Progenitor cell of endocrine pancreas (in vitro differentiated cells): ENCODE measurements at places on chromosomes 12 and 14. TPM values are rescaled to one million over a fixed set of nuclear protein-coding genes. Genes with fewer than 3 reads are reported as not detected.

SLC6A13 gene
- total RNA-seq = 0.60 and 0.98 TPM in 2 replicates

GRCh38 chr14:87999277-87999676 is 5.7 kb upstream of the GPR65 start:
- H3K4me3 ChIP-seq = no peak overlapping the region
- no peaks in the 10 kb centered on the region for H3K27me3 ChIP-seq
- H3K27ac ChIP-seq = no peak overlapping the region
- H3K4me1 ChIP-seq = peaks cover 29% of the 10 kb centered on the region
- H3K36me3 ChIP-seq = no peaks in the 10 kb centered on the region
- DNase-seq = no peak

GRCh38 chr14:96582411-96582961 is 80.3 kb downstream of the PAPOLA start:
- H3K27ac ChIP-seq = no peak overlapping the region
- DNase-seq = no peak
- no peak overlapping the region for H3K4me3 ChIP-seq
- no peaks in the 10 kb centered on the region for H3K36me3 ChIP-seq
- peaks cover 23% of the 10 kb centered on the region for H3K27me3 ChIP-seq
- peaks cover 2% of the 10 kb centered on the region for H3K4me1 ChIP-seq

DNA sequence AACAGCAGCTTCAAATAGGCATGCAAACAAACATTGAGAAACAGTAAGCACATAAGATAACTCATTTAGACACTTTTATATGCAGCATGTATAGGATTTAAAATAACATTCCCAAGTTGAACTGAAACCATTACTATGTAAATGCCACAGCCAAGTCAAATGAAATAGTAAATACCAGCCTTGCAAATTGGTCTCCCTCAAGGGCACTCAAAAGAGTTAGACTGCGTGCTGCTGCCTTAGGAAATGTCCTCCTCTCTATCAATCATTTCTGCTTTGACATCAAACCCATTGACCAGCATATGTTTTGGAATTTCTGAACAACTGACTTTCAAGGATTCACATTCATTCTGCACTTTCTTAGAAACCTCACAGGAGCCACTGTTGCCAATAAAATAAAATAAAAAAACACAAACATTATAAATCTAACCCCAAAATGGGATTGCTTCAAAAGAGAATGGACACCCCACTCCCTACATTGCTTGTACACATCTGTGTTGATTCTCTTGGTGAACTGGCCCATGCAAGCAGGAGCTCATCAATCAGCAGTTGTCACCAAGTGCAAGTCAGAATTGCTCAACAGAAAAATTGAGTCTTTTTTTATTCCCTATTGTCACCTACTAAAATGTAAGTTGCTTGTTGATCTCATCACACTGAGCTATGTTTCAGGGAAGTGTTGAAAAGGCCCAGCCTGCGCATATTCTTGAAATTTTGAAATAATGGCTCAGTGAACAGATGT is 256.2 kb downstream of the DAD1 start:
- H3K4me1 ChIP-seq = peaks cover 53% of the 10 kb centered on the region
- no peak for DNase-seq
- H3K27ac ChIP-seq = peak overlapping the region; percentile 97
- peak overlapping the region; percentile 29 for H3K4me3 ChIP-seq
- peaks cover 2% of the 10 kb centered on the region for H3K36me3 ChIP-seq

GRCh38 chr12:27163048-27163715 is 80.8 kb upstream of the C12orf71 start:
- H3K4me3 ChIP-seq = no peak overlapping the region
- H3K36me3 ChIP-seq = no peaks in the 10 kb centered on the region
- H3K4me1 ChIP-seq = no peaks in the 10 kb centered on the region

- H3K27me3 ChIP-seq = no peaks in the 10 kb centered on the region
- DNase-seq = no peak
- peaks cover 11% of the 10 kb centered on the region for H3K4me1 ChIP-seq
- no peak overlapping the region for H3K4me3 ChIP-seq
- H3K36me3 ChIP-seq = peaks cover 2% of the 10 kb centered on the region
- no peak overlapping the region for H3K27ac ChIP-seq
Measured at GRCh38 chr12:108667349-108667748, 33.7 kb upstream of the SELPLG start.

GRCh38 chr14:98210045-98210672 is 1061.8 kb downstream of the BCL11B start:
- H3K27ac ChIP-seq = no peak overlapping the region
- peaks cover 2% of the 10 kb centered on the region for H3K4me1 ChIP-seq
- no peak for DNase-seq
- H3K27me3 ChIP-seq = peaks cover 41% of the 10 kb centered on the region
- H3K4me3 ChIP-seq = no peak overlapping the region
